ENCODE measurements at places on chromosomes 4 and X. TPM values are rescaled to one million over a fixed set of nuclear protein-coding genes. Genes with fewer than 3 reads are reported as not detected.

The TMEM35A gene
- not detected for total RNA-seq

The JAKMIP1 gene
- 16.9 TPM for total RNA-seq

DNA sequence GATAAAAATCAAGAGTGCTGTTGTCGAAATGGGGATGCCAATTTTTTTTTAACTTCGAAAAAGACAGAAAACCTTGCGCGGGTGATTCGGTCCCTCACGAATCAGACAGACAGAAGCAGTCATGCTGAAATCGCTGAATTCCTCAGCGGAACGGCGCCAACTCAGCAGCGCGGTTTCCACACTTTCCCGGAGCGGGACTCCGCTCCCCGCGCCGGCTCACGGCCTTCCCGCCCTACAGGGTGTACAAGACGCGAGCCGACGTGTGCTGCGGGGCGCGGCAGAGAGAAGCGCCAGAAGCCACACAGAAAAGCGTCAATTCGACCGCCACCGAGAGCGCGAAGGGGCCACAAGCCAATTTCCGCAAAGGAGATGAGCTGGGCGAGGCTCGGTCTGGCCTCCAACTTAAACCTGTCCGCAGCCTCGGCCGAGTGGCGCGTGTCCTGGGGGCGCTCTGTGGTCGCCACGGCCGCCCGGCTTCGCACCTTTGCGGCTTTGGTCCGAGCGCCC lies 1.3 kb downstream of the NEXMIF start:
- no peak for DNase-seq

DNA sequence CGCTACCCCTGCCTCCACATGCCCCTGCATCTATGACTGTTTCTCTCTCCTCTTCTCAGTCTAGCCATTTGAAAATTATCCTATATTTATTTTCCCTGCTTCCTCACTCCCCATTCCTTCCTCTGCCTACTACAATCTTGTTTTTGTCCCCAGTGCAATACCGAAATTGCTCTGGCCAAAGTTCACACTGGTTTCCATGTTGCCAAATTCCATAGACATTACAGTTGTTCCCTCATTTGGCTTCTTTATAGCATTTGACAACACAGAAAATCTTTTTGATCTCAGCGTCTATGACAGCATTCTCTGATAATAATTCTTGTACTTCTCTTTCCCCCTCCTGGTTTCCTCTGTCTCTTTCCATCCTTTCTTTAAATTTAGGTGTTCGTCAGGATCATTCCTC lies 99.4 kb downstream of the GPR82 start:
- no peak for DNase-seq

- DNase-seq: no peak
These were observed at the start of gene PHEX for GRCh38 chrX:22032084-22032483. Gene PHEX (plus strand): TSS chrX:22032325. CDS start chrX:22033006, 681 bp downstream.

The CENPVL2 gene
- total RNA-seq: not detected

All from activated T-helper 1 cell treated with anti-CD3 and anti-CD28 coated beads, Interleukin-12 subunit alpha, Interleukin-12 subunit beta, Interleukin-2, Interleukin-4 antibody, amounts not matched to agents 30 ng/mL and 10 ng/mL and 1 ng/mL, durations not matched to agents 14 hours and 24 hours and 36 hours (primary cell).